ENCODE measurements at places on chromosomes 1 and 21. TPM values are rescaled to one million over a fixed set of nuclear protein-coding genes. Genes with fewer than 3 reads are reported as not detected.

DNA sequence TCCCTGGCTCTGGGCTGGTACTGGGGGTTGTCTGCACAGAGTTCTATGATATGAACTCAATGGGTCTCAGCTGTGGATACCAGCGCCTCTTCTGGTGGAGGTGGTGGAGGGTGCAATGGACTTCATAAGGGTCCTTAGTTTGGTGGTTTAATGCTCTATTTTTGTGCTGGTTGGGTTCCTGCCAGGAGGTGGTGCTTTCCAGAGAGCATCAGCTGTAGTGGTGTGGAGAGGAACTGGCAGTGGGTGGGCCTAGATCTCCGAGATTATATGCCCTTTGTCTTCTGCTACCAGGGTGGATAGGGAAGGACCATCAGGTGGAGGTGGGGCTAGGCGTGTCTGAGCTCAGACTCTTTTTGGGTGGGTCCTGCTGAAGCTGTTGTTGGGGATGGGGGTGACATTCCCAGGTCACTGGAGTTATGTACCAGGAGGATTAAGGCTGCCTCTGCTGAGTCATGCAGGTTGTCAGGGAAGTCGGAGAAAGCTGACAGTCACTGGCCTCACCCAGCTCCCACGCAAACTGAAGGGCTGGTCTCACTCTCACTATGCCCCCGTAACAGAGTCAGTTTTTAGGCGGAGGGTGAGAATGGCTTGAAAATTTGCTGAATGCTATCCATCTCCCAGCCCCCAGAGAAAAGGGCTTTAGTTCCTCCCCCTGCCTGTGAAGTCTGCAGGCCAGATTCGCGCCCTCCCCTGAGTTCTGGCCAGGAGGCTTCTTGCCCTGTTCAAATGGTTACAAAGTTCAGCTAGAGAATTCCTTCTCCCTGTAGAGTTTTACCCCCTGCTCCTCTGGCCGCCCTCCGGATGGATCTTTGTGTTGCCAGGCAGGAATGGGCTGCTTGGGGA lies 902.9 kb downstream of the LTN1 start:
- DNase-seq: no peak

DNA sequence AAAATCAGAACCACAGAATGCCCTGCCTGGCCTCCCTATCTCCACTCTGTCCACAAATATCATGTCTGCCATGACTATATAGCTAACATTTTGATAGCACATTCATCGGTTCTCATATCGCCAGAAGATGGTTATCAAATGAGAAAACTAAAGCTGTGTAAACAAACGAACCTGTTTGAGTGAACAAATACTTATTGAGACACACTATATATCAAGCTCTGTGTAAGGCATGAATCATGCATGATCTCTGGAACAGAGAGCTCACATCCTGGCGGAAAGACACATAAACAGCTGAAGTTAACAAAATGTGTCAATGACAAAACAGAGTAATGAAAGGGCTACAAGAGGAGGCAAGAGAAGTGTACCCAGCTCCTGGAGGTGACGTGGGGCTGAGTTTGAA lies 13.1 kb downstream of the KCND3 start:
- DNase-seq: no peak

DNA sequence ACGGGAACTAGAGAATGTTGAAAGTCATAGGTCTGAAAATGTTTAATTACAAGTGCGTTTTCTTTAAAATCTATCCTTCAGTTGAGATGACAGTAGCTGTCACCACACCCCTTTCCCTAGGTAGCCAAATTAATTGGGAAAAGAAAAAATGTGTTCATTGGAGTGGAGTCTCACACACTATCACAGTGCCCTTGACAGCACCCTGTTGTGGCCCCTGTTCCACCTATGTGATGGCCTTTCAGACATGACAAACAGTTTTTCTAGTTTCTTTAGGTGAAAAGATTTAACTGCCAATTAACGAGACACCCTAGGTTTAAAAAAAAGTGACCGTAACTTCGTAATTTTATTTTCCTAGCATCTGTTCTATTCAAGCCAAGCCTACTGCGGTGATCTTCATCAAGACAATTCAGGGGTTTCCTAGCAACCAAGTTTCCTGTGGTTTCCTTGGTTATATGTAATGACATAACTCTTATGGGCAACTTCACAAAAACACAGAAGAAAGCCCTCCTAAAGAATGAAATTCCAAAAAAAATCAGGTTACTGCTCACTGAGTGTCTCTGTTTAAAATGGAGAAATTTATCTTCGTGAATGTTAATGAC lies 298.3 kb downstream of the PDE4B start:
- DNase-seq: no peak

The LENEP gene
- polyA plus RNA-seq: 0.67 TPM

DNA sequence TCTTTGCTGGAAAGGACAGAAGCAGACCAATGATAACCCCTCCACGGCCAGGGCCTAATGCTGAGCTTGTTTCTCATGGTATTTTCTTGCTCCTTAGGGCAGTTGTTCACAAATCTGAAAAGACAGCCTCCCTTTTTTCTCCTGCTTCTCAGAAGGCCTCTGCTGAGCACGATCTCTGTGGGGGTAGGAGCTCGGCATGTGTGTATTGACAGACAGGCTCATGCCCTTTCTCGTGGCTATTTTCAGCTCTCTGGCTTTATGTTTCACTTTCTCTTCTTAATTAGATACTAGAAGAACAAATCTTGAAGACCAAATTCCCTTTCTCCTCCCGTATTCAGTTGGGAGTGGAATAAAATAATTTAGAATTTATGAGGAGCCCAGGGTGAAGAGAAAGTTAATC lies 768 bp upstream of the RIIAD1 start:
- DNase-seq: no peak

DNA sequence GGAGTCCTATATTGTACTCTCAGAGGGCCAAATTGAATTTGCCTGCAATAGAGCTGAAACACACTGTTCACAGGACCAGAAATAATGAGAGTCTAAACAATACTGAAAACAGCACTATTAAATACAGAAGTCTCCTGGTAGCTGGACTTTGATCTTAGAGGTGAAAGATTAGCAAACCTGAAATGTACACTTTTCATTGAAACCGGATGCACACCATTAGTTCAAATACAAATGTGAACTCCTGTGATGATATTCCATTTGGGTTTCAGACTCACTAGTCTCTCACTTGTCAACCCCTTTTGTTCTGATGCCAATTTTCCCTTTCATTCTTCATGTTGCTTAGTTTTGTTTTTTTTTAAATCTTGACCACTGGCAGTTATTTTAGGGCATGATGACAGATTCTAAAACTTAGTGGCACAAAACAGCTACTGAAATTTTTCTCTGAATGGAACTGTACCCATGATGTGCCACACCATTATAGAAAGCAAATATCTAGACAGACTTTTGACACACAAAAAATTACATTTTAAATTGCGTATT lies 5.9 kb upstream of the TNFSF4 start:
- no peak for DNase-seq

DNA sequence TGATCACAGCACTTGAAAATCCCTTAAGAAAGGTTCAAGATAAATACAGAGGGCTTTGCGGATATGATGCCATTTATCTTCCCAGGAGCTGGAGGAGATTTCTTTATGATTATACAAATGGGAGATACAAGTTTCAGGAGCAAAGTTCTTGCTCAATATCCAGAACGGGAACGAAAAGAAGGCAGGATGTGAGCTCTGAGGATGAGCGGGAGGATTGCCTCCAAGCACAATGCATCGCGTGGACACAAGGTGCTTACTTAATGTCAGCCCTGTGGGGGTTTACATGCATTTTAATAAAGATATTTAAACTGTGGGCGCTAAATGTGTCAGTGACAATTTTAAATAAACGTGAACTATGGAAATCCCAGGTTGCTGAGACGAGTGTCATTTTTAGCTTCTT lies 59.0 kb downstream of the SYT6 start:
- no peak for DNase-seq

GRCh38 chr1:164498792-164499191 lies 60.2 kb upstream of the PBX1 start:
- DNase-seq: no peak

Measured in hindlimb muscle (tissue), 1 donor.